ENCODE measurements at places on chromosomes 12 and 14.

- DNase-seq: no peak
Observed at GRCh38 chr14:44634692-44635091, 127.6 kb upstream of the FSCB start.

DNA sequence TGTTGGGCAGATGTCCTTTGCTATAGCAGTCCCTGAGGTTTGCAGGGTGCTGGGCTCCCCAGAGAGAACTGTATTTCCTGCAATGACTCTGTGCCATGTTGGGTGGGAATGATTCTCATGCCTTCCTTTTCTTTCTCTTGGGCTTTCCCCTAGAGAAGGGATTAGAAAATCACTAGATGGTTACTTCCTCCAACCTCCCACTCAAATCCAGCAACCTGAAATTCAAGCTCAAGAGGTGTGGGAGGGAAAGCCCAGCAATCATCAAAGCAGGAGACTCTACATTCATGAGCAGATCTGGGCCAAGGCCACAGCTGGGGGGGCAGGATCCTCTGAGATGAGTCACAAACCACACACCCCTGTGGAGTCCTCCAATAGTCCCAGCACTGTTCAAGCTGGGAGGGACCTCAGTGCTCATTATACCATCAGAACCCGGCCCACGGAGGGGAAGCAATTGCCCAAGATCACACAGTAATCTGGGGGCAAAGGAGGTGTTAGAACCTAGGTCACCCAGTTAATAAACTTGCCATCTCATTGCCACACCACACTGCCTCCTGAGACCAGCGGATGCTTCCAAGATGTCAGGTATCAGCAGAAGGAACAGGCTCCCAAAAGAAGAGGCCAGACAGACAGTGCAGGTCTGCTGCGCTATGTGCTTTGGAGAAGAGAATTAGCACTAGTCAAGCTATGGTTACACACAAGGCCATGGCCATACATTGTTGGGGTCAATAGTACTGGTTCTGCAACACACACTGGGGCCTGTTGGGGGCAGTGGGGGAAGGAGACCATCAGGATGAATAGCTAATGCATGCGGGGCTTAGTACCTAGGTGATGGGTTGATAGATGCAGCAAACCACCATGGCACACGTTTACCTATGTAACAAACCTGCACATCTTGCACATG lies 65.7 kb downstream of the TTC9 start:
- no peak for DNase-seq

- no peak for DNase-seq
Observed at GRCh38 chr14:102238131-102238530, 66.8 kb downstream of the MOK start.

DNA sequence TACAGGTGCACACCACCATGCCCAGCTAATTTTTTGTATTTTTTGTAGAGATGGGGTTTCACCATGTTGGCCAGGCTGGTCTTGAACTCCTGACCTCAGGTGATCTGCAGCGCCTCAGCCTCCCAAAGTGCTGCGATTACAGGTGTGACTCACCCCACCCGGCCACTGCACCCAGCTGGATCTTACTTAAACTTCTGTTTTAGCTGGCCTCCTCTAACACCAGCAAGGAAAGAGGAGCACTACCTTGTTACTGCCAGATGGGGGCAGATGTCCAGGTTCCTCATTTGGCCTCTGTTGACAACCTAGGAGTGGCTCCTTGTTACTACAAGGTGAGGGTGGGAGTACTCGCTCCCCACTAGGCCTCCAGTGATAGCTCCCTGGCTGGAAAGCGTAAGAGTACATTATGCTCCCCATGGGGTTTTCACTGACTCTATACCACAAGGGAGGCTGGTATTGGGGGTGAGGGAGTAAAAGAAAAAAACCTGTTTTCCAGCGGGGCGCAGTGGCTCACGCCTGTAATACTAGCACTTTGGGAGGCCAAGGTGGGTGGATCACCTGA lies 13.2 kb upstream of the ARF6 start:
- no peak for DNase-seq

- DNase-seq: peak; percentile 50
Observed at GRCh38 chr12:11812586-11813437, 163.3 kb downstream of the ETV6 start.
